Ovary (tissue), 10 donors: ENCODE measurements at places on chromosomes 2 and 18.

- DNase-seq, result no peak
These were observed 67.8 kb downstream of the SLC4A3 start for GRCh38 chr2:219695145-219695709.

DNA sequence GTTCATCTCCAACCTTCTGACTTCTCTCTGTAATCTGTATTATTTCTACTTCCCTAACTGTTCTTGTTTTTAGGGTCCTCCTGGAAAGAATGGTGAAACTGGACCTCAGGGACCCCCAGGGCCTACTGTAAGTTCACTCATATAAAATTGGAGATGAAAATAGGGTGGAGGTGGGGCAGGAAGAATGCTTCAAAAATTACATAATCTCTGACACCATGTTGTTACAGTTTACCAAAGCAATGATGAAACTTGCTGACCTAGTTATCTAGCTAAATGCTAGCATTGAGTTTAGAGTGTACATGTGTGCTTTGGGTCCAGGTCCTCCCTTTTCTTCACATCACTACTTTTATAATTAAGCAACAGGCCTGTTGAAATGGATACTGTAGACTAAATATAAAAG lies 23.1 kb downstream of the COL3A1 start:
- no peak for DNase-seq

DNA sequence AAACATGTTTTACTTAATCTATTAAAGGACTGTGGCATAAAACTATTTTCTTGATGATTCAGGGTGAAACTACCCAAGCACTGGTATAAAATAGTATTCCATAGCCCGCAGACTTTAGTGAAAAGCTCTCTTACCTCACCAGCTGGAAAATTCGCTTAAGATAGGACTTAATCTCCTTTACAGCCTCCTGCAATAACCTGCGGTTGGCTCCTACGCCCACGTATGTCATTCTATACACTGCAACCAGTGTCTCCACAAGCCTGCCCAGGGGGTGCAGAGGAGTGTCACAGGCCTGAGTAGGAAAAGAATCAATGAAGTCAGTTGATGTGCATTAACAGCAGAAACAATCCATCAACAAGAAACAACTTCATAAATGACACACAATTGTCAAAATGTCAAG lies 11.3 kb upstream of the MPP4 start:
- DNase-seq, result no peak

- DNase-seq, result no peak
These were observed 78.5 kb downstream of the TPO start for GRCh38 chr2:1491751-1492150.

DNA sequence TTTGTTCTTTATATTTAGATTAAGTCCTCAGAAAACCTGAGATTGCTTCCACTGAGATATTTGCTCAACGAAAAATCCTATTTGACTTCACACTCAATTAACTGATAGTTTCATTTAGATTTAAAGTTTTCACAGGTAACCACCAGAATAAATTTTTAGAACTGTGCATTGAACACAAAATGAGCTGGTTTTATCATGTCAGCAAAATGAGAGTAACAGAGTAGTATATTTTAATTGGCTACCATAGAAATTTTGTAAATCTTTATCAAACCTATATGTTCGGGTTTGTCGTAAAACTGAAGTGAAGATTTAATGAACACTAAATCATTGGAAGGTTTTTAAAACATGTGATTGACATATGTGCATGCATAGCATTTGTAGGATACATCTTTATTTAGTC lies 32.7 kb upstream of the MFF start:
- DNase-seq, result no peak

GRCh38 chr2:110848519-110849030 lies 116.2 kb downstream of the ACOXL start:
- no peak for DNase-seq

GRCh38 chr2:175309799-175310198 lies 128.3 kb upstream of the ATP5MC3 start:
- DNase-seq, result no peak

DNA sequence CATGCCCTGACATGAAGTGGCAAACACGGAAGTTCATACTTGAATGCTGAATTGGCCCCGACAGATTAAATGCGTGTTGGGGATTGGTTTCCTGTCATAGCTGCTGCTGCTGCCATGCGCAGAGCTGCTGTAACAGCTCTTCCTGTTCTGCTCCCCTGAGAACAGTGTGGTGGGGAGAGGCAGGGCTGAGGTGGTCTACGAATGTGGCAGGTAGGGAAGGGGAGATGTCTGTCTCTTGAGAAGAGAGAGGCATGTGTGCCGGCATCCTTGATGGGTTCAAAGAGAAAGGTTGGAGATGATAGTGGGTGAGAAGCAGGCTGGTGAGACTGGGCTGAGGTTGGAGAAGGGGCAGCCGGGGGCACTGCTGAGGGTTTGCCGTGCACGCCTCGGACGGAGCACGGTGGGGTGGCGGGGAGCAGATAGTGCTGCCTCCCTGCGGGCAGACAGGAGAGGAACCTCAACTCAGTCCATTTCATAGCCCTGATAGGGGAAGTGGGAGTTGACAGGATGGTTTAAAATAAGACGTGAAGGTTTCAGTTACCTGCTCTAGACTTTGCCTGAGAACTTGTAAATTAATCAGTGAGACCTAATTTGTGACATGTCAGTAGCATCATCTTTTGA lies 46.1 kb downstream of the TMEM185B start:
- DNase-seq, result no peak

GRCh38 chr2:147910990-147911473 lies 66.2 kb downstream of the ACVR2A start:
- DNase-seq, result peak; percentile 16

DNA sequence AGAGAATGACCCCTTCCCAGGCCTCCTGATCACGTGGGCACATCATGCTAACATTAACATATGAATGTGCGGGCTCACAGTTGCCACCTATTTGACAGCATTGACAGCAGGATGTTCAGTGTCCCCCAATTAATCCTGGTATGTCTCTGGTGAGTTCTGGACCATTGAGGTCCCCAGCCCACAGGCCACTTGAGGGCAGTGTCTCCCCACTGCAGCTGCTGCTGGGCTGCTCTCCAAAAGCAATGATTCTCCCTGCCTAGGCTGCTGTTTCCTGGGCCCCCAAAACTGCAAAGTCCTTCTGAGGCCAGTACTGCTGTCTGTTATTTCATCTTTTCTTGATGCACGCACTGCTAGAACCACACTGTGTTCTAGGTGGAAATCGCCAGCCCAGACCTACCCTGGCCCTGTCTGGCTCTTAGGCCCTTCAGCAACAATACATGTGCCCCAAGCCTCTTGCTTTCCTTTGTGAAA lies 52.7 kb upstream of the MAPK4 start:
- DNase-seq, result peak; percentile 61

GRCh38 chr2:75545922-75546321 lies 14.8 kb downstream of the EVA1A start:
- no peak for DNase-seq

- no peak for DNase-seq
These were observed 70.7 kb upstream of the HNRNPA3 start for GRCh38 chr2:177141866-177142265.

- DNase-seq, result peak; percentile 59
These were observed 2.2 kb downstream of the ITM2C start for GRCh38 chr2:230866756-230867523.

- no peak for DNase-seq
These were observed 23.8 kb upstream of the TMEM17 start for GRCh38 chr2:62529758-62530157.

GRCh38 chr2:25176138-25176537 lies 7.8 kb upstream of the POMC start:
- no peak for DNase-seq

DNA sequence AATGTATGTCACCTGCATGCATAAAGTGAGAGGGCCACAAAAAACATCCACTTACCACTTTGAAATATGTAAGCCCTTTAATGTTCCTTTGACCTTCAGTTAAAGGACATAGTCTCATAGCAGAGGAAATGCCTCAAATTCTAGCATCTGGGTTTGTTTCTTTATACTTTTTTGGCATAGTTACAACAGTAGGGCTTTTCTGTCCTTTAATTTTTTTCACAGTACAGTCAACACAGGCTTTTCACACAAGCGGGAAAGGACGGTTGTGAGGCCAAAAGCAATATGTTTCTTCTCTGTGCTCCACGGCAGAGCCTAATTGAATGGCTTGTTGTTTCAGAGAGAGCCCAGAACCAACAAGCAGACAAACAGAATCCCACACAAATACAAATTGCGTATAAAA lies 57.6 kb downstream of the CRIM1 start:
- no peak for DNase-seq
